GM06990 (cell line): ENCODE measurements at places on chromosomes 11 and 22.

DNA sequence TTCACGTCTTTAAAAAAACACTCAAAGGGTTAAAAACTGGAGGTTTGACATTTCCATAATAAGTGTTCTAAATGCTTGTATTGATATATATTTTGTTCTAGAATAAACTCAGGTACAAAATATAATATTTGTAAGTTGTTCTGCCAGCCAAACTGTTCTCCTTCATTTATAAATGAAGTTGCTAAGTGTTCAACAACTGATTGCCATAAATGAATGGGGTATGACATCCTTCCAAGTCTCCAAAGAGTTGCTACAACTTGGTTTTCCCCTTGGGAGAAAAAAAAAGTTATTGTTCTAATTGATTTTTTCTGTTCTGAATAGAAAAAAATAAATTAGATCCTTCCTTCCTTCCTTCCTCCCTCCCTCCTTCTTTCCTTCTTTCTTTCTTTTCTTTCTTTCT, 65.4 kb upstream of the BLID start:
- DNase-seq, result no peak

- peak; percentile 48 for DNase-seq
These were observed 4.6 kb downstream of the PHOX2A start for GRCh38 chr11:72239313-72239848.

GRCh38 chr11:68370211-68371111, 58.1 kb downstream of the LRP5 start:
- peak; percentile 77 for DNase-seq

GRCh38 chr11:2305788-2306451, 4.1 kb downstream of the TSPAN32 start:
- DNase-seq, result no peak
